ENCODE measurements at places on chromosomes 2 and 18.
A peak's percentile ranks its signal among the peaks of the same experiment; 100 is the strongest.

DNA sequence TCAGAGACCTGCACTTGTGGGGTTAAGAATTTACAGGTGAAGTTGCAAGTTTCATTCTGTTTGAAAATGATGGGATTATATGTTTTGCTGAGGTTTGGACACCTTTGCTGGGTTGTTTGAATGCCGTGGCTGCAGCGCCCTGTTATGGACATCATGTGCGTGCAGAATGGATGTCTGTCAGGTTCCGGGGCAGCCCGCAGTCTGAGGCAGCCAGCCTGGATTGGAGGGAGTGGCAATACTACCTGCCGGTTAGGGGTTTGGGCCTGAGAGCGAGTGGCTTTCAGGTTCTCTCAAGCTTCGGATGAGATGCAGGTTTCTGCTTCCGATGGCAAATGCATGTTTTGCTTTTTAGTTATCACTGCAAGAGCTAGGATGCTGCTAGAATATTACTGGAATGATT lies 1.1 kb downstream of the CASP8 start:
- DNase-seq: no peak

- peak; percentile 60 for DNase-seq
Observed at GRCh38 chr2:228938629-228939028, 332.5 kb downstream of the PID1 start.

DNA sequence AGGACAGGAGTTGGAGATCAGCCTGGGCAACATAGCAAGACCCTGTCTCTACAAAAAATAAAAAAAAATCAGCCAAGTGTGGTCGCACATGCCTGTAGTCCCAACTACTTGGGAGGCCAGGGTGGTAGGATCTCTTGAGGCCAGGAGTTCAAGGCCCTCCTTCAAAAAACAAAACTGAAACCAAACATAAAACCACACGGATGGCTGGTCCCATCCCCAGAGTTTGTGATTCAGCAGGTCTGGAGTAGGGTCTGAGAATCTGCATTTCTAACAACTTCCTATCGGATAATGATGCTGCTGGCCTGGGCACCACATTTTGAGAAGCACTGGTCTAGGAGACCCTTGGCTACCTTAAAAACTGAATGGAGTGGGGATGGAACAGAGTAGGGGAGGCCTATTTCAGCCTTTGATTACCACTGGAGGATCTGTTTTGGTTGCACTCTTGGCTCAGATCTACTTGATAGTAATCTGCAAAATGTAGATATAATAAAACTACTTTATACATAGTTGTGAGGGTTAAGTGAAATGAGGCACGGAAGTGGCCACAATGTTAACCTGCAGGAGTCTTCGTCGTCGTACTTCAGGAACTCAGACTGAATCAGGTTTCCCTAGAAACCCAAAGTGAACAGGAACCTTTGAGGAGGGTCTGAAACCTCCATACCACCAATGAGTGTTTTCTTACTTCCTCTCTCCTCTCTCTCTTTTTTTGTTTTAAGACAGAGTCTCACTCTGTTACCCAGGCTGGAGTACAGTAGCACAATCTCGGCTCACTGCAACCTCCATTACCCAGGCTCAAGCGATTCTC lies 25.5 kb upstream of the NFE2L2 start:
- no peak for DNase-seq

GRCh38 chr2:99878581-99879350 lies 263.6 kb downstream of the AFF3 start:
- peak; percentile 93 for DNase-seq

- DNase-seq: no peak
Observed at GRCh38 chr2:136131961-136132824, 14.2 kb upstream of the CXCR4 start.

- DNase-seq: no peak
Observed at GRCh38 chr18:79519751-79520477, 124.2 kb downstream of the NFATC1 start.

GRCh38 chr2:174063492-174064092 lies 98.4 kb upstream of the SP3 start:
- DNase-seq: no peak
